ENCODE measurements at places on chromosomes 3 and 15. TPM values are rescaled to one million over a fixed set of nuclear protein-coding genes. Genes with fewer than 3 reads are reported as not detected.

- no peak for DNase-seq
These were observed 36.6 kb downstream of the MKRN2 start for GRCh38 chr3:12593473-12593872.

DNA sequence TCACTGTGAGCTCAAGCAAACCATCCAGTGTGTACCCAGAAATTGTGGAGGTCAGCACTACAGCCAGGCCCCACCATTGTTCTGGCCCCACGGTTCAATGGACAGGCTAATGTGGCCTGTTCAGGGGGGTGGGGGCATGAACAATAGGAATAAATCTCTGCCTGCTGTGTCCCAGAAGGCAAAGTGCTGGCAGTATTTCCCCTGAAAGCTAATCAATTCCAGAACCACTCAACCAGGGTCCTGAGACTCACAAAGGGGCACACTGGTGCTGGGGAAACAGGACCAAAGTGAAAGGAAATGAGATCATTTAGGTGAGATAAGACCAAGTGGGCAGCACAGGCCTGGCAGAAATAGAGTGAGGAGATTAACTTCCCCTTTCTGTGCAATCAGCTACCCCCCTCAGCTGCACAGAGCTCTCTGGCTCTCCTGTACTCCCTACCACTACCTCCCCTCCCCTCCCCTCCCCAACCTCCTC lies 11.5 kb downstream of the CRYGS start:
- DNase-seq: no peak

ZBTB47 gene
- total RNA-seq: 84.2 TPM

SLC27A2 gene
- not detected for total RNA-seq

VGLL4 gene
- total RNA-seq: 113 TPM
